ENCODE measurements at places on chromosomes 3 and 15.

GRCh38 chr15:39589815-39590644, 9.2 kb downstream of the THBS1 start:
- peak; percentile 14 for DNase-seq

DNA sequence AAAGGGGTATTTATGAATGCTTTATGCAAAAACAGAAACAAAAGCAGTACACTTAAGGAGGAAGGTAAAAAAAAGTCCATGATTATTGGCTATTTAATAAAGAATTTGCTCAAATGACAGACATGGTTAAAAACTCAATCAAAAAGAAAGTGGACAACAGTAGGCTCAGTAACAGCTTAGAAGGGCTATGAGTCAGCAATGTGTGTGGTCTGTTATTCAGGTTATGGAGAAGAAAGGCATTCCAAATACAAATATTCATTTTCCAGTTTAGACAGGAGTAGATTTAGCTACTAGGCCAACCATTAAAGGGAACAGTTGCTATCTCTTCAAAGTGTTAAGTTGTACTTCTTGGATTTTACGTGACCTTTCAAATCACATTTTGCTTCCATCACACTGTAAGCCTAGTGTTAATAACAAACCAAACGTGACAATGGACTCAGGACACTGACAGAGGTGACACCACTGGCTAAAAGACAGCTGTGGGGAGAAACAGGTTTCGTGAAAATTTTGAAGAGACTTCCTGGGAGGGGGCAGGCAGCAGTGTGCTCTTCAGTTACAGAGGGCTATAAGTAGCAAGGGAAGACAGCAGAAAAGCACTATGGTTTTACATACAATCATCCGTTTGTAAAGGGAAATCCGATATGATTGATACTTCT, 41.7 kb upstream of the MYO5C start:
- no peak for DNase-seq

DNA sequence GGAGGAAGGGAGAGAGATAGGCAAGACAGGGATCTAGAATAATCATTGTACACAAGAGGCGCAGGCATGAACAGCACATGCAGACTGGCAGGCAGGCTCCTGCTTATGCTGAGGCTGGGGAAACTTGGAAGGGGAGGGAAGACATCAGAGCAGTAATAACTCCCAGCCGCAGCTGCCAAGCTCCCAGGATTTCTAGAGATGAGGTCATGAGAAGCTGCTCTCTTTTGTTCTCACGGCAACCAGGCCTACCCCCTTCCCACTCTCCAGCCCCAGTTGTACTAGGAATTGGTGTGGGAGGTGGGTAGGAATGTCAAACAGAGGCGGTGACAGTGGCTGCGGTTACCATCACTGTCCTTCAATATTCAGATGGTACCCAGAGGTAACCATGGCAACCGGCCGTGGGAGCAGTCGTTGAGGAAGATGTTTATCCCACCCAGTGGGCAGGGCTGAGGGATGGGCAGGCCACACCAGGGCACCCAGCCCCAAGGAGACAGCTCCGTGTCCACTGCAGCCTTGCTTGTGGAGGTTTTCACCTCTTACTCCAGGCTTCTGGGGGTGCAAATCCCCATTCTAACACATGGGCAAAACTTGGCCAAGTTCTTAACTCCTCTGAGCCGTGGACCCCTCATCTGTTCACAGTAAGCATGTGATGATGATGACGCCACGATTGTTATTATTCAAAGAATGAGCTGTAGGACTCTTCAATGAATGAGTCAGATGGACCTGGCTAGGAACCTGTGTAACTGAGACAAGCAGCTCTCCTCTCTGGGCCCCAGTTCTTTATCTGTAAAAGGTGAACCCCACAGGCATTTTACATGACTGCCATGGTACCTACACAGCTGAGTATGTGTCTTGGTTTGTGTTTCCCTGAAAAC, 360.8 kb upstream of the PROK2 start:
- peak; percentile 79 for DNase-seq

DNA sequence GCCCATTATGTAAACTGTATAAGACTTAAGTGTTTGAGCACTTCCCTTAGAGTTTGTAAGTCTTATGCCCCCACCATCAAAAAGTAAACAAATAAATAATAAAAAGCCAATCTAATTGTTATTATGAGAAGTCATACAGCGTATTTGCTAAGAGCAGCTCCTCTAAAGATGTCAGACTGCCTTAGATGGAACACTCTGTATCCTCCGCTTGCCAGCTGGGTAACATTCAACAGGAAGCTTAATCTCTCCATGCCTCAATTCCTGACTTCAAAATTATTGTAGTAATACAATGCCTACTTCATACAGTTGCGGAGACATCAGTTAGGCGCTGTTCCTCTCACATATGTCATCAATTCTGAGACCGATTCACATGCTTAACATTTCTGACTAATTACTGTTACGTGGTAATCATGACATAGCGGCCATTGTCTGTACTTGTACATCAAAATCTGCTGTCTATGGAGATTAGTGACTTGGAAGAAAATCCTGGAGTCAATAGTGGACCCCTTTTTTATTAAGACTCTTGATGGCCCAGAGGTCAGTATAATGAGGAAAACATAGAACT, 417.7 kb downstream of the LPP start:
- DNase-seq = no peak

GRCh38 chr15:71599418-71600151, 210.8 kb upstream of the NR2E3 start:
- DNase-seq = no peak

- DNase-seq = no peak
These were observed 86.9 kb downstream of the ATP10A start for GRCh38 chr15:25776071-25776746.

DNA sequence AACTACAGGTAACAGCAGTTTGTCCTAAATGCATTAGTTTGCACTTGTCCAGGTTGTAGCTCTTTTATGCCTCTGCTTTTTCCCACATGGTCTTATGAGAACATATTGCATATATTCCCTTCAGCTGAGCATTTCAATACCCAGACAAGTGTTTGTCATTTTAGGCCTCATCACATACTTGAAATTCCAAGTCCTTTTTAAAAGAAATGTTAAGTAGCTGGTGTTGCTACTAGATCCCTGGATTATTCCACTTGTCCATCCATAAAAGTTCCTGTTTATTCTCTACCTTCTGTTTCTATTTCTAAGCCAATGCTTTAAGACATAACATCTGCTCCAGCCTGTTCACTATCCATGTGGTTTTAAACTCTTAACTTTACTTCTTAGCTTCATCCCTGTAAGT, 128.4 kb downstream of the NECTIN3 start:
- DNase-seq = no peak

DNA sequence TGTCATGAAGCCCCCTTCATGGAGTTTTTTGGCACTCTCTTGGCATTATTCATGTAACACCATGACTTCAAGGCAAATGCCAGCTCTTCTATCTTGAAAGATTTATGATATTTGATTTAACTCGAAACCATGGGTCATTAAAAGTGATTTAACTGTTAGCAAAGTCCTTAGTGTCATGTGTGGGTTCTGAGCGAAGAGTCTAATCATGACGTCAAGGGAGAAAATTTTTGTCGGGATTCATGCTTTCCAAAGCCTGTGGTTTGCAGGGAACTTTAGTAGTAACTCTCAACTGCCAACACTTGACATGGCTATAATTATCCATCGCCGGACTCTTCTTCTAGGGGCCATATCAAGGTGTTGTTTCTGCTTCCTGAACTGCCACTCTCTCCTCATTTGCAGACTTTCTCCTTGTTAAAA, 11.5 kb downstream of the GXYLT2 start:
- DNase-seq = no peak

DNA sequence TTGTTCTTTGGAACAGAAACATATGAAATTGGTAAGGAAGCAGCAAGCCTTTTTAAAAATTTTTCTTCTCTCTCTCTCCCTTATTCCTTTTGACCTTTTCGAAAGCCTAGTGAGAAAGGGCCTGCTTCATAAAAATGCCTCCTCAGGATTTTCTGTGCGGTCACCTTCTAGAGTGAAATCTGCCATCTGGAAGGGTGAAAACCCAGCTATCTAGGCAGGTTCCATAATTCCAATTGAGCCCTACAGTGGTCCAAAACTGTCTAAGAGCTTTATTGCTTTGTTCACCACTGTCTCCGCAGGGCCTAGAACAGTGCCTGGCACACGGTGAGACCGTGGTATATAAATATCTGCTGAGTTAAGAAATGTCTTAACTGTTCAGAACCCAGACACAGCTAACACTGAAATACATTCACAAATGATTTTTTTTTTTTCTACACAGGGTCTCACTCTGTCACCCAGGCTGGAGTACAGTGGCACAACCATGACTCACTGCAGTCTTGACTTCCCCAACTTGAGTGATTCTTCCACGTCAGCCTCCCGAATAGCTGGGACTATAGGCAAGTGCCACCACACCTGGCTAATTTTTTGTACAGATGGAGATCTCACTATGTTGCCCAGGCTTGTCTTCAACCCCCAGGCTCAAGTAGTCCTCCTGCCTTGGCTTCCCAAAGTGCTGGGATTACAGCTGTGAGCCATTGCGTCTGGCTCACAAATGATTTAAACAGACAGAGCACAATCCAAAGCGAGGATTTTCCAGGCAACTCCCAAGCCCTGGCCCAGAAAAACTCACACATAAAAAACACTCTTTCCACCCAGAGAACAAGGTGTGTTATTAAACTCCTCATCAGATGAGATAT, 64.4 kb downstream of the FRMD4B start:
- DNase-seq = no peak

DNA sequence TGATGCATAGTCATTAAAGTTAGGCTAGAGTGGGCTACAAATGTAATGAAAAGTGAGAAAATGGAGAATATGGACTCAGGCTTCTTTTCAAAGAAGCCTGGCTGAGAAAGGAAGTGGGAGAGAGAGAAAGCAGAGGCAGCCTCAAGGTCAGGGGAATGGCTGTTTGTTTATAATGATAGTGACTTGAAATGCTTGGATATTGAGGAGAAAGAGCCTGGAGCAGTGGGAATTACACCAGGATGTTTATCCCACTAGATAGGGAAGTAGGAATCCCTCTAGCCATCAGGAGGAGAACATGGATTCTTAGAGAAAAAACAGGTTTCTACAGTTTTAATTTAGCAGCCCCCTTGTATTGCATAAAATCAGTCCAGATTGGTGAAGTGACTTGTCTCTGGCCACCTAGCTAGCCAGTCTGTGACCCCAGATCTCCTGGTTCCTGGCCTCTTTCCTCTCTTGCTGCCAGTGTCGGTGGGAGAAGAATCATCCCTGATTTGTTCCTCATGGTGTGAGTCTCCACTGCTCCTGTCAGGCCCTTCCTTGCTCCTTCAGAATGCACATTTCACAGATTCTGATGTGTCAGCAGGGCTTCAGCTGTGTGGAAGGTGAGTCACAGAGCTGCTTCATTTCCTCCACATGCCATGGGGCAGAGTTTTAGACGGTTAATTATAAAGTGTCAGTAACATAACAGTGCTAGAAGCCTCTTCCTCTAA, 32.9 kb downstream of the SEMA6D start:
- DNase-seq = peak; percentile 45

DNA sequence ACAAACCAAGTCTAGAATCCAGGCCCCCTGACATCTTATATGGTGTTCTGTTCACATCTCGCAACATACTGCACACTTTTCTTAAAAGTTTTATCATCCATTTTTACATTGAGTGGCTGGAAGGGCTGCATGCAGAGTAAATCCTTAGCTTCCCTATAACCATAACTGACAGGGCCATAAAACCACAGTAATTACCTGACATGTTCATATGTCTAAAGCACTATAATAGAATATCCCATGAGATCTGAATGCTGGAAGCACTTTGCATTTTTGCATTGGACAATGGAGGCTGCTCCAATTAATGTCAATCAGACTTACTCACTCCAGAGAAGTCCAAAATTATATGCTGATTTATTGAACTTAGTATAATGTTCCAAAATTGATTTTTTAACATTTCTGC, 86.6 kb upstream of the HES1 start:
- no peak for DNase-seq

DNA sequence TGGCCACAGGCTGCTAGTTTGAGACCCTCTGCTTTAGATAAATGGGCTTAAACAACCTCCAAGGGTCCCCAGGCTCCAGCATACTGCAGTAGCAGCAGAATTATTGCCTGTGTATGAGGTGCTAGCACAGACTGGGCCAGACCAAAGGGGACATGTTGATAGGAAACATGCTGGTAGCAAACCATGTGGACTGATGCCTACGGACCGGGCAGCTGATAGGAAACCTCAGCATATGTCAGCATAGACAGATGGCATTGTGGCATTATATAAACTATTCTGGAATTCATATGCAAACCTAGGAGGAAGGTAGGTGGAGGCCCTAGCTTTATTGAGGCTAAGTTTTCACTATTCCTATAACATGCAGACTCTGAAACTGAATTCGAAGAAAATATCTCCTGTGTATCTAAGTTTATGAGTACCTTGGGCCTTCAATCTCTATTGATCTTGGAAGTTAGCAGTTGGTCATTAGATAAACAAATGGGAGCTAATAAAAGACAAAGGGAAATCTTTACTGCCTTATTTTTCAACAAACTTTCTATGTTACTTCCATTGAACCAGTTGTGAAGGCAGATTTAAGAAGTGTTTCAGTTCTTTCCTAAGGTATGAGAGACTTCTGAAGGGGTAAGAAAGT, 1.7 kb upstream of the HGD start:
- DNase-seq = no peak

- no peak for DNase-seq
These were observed 9.3 kb downstream of the VIPR1 start for GRCh38 chr3:42511736-42512135.

GRCh38 chr3:100084100-100084806, 30.0 kb downstream of the FILIP1L start:
- DNase-seq = no peak
